Mesenteric fat pad (tissue), 1 donor: ENCODE measurements at places on chromosomes 1 and 21. TPM values are rescaled to one million over a fixed set of nuclear protein-coding genes. Genes with fewer than 3 reads are reported as not detected.

GJB5 gene
- not detected for total RNA-seq

LCE6A gene
- not detected for total RNA-seq

LCE1C gene
- total RNA-seq: not detected

- no peak for DNase-seq
Observed at GRCh38 chr1:57289781-57290180, 134.1 kb downstream of the DAB1 start.

- DNase-seq: no peak
Observed at GRCh38 chr1:183259924-183260323, 73.9 kb downstream of the LAMC2 start.

GRCh38 chr1:227459326-227459841 is 104.0 kb upstream of the ZNF678 start:
- no peak for DNase-seq

GRCh38 chr1:33763406-33763805 is 100.5 kb upstream of the HMGB4 start:
- no peak for DNase-seq

DNA sequence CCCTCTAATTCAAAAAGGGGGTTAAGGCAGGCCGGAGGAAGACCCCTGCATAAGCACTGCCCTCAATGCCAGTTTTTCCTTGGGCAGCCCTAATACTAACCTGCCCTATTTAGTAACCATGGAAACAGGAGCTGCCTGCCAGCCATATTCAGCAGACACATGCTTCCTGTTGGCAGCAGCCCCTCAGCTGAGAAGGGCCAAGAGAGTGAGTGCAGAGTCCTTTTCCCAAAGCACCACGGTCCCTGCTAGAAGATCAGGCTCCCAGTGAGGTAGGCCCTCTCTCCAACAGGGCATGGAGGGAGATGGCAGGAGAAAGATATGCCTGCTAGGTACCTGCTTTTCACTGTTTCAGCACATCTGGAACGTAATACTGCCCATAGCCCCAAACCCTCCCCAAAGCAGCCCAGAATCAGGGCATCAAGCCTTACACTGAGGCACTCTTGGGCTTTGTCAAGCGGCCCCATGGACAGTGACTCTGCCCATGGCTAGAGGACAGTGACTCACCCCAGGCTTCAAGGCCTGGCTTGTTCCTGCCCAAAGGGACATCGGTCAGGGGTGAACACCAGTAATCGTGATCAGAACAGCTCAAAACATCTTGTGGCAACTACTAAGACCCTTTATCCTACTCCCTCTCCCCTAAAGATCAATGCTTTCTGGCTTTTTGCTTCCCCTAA is 64.5 kb downstream of the BCAR3 start:
- DNase-seq: no peak

DNA sequence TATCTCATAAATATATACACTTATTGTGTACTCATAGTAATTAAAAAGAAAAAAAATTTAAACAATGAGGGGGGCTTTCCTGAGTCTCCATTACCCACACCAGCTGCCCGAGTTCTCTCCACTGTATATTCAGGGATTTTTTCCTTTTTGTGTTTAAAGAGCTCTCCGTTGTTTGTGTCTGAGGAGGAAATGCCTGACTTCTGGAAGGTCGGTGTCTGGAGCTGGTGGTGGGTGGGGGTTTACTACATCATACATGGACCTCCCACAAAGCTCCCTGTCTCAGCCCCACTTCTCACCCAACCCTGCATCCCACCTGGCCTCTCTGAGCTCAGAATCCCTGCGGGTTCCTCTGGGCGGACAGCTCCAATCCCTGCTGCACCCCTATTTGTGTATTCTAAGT is 64.1 kb upstream of the ETV3 start:
- no peak for DNase-seq

DNA sequence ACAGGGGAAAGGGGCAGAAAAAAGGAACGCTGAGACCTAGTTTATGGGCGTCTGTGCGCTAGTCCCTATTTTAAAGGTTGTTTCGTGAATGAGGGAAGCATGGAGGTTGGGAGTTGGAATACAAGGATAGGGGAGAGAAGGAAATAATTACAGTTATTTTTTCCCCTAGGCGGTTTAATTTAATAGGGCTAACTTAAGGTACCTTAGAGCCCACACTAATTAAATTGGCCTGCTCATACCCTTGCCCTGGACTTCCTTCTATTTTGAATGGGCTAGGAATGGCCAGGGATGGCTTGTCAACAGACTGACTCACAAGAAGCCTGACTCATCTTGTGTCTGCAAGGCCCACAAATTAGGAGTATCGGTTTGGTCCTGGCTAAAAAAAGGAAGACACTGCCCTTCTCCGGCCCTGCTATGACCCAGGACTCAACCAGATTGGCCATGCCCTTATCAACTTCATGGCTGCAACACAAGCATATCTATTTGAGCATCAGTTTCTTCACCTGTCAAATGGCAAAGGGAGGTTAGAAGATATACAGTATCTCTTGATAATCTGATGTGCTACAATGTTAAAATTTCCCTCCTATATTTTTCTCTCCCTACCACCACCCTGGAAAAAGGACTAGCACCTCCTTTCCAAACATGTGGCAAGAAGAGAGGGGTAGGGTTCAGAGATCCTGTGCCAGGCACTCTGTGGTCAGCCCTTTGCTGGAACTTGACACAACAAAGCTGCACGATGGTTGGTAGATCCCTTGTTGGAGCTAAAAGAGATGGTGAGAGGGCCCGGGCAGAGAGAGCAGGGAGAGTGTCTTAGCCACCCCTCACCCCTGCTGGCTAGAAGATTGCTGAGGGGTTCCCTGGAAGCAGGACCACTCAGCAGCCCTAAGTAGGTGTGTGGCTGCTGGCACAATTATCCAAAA is 2.2 kb upstream of the SSBP3 start:
- no peak for DNase-seq

DNA sequence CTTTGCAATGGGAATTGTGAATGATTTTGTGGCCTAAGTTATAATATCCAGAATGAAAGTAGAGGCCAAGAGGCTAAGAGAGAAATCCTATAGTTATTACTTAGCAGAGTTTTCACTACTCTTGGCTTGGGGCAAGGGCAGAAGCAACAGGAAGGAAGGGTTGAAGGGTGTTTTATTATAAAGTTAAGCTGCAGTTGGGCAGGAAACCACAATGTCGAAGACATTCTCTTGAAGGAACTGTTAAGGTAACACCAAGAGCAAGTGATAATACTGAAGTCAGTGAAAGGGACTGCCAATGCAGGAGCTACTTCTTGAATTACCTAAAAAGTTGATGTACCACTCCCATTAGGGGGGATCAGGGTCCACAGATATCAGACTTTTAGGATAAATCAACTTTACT is 8.3 kb downstream of the XCL2 start:
- DNase-seq: no peak

DNA sequence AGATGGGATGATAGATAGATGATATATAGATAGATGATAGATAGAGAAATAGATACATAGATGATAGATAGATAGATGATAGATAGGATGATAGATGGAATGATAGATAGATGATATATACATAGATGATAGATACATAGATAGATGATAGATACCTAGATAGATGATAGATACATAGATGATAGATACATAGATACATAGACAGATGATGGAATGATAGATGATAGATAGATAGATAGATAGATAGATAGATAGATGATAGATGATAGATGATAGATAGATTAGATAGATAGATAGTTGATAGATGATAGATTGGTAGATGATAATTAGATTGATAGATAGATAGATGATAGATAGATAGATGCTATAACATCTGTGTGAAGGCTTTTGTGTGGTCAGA is 201.7 kb upstream of the RAB4A start:
- no peak for DNase-seq

- DNase-seq: no peak
Observed at GRCh38 chr21:37627074-37627473, 260.5 kb downstream of the DYRK1A start.

DNA sequence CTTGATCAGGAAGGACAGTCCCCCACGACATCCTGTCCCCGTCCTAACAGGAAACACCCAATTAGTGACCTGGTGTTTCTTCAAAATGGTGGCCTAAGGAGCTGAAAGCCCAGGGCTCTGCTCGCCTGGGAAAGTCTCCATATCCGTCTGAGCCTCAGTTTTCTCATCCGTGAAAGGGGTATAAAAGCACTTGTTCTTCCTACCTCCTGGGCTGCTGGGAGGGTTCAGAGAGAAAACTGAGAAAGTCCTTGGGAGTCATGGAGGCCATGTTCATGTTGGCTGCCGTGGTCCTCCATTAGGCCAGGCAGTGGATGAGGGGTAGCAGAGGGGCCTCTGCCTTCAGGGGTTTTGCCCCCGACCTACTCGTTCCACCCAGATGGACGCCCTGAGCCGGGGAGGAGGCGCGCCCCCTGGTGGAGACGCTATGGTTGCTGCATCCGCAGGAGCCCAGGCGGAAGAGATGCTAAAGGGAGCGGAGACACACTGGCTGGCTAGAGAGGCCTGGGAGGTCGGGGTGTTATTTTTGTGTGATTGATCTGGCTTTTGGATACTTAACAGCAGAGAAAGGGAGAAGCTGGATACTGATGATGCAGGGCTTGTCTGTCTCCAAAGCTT is 113.5 kb downstream of the PRDM2 start:
- DNase-seq: no peak

- no peak for DNase-seq
Observed at GRCh38 chr1:119767486-119767885, 1.2 kb downstream of the HMGCS2 start.

GRCh38 chr1:19797827-19798226 is 1.9 kb downstream of the TMCO4 start:
- DNase-seq: no peak
